Upper lobe of right lung (tissue), 1 donor: ENCODE measurements at places on chromosomes 16 and 17. TPM values are rescaled to one million over a fixed set of nuclear protein-coding genes. Genes with fewer than 3 reads are reported as not detected.

The NACA2 gene
- total RNA-seq = not detected

DNA sequence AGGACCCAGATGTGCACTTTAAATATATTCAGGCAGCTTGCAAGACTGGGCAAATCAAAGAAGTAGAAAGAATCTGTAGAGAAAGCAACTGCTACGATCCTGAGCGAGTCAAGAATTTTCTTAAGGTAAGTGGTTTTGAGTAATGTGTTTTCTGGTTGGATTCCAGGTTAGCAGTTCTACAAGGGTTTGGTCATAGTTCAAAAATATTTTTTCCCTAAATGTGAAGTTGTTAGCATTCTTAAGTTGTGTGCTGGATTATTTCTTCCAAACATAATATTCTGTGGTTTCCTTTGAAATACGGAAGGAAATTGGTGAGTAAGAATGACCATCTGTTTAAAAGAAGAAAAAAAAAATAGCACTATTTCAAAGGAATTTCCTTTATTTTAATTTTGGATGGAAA, 38.4 kb downstream of the PTRH2 start:
- H3K27ac ChIP-seq = peak overlapping the region; percentile 26
- H3K36me3 ChIP-seq = peaks cover 99% of the 10 kb centered on the region
- peaks cover 20% of the 10 kb centered on the region for H3K4me1 ChIP-seq
- DNase-seq = no peak

GRCh38 chr17:28317966-28318758, 838 bp upstream of the TMEM97 start:
- no peak overlapping the region for H3K27ac ChIP-seq
- H3K27me3 ChIP-seq = no peaks in the 10 kb centered on the region
- no peak for DNase-seq
- H3K4me3 ChIP-seq = peak overlapping the region; percentile 80

DNA sequence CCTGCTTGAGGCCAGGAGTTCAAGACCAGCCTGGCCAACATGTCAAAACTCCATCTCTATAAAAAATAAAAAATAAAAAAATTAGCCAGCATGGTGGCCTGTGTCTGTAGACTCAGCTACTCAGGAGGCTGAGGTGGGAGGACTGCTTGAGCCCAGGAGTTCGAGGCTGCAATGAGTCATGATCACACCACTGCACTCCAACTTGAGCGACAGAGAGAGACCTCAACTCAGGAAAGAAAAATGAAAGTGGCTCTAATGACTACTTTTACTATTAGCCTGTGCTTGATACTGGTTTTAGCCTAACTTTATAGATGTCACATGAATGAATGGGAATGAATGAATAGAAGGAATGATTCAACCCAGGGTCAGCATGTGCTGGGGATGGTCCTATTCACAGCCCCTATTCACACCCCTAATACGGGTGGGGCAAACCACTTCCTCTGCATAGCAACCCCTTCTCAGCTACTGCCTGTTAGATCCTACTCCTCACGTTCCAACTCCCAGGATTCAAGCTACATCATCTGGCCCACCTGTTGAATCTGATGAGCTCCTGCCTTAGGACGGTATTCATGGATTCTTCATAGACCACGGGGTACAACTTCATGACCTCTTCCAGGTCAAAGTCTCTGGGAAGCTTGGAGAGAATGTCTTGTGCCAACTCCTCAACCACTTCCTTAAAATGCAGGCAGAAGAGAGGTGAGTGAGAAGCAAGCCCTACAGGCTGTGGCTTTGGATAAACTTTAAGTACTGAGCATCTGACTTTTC, 40.5 kb downstream of the LYRM1 start:
- no peaks in the 10 kb centered on the region for H3K36me3 ChIP-seq
- H3K4me1 ChIP-seq = no peaks in the 10 kb centered on the region
- DNase-seq = no peak

The CCL18 gene
- 31.9 TPM for total RNA-seq

DNA sequence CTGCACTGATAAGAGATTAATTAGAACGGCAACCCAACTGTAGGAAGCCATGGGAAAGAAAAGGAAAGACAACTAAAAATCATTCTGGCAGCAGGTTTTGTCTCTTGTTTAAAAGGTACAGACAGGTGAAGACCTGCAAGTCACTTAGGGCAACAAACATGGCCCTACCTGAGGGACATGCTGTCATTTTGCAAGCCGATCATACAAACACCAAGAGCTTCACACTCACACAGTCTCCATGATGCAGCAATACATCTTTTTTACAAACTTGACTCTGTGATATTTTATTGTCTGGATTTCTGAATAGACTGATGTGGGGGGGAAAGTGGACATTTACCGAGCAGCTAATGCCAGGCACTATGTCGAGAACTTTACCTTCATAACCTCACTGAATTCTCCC, 101.8 kb downstream of the PARN start:
- H3K36me3 ChIP-seq = no peaks in the 10 kb centered on the region
- H3K4me1 ChIP-seq = peaks cover 20% of the 10 kb centered on the region
- no peak overlapping the region for H3K4me3 ChIP-seq
- DNase-seq = no peak

The CORO7 gene
- 52.4 TPM for total RNA-seq

DNA sequence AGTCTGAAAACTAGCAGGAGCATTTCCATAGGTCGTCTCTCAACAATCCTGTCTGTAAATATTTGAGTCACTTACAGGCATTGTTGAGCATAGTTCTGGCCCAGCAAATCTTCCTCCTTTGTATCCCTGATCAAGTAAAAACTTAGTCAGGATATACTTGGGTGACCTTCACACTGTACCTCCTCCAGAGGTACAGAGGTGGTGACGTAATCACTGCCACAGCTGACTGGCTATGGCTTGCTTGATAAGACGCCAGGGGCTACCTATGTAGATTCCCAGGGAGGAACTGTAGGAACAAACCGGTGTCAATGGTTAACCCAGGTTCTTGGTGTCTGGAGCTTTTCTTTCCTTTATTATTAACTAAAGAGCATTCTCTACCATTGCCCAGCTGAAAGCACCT, at the start of gene KCNJ16:
KCNJ16 (plus strand) TSS at position 270 of the 400 bp plus-strand sequence. CDS start 56,863 bp downstream, outside the sequence.
- H3K4me1 ChIP-seq = no peaks in the 10 kb centered on the region
- no peak within 1 kb of the TSS for H3K27ac ChIP-seq
- no peak within 1 kb of the TSS for H3K4me3 ChIP-seq
- H3K36me3 ChIP-seq = no peaks in the 10 kb centered on the region
- no peak for DNase-seq
- H3K27me3 ChIP-seq = no peaks in the 10 kb centered on the region

The ANKRD40CL gene
- not detected for total RNA-seq

- H3K27ac ChIP-seq = no peak overlapping the region
- H3K27me3 ChIP-seq = no peaks in the 10 kb centered on the region
Observed at GRCh38 chr16:14529010-14529669, 100.9 kb downstream of the PARN start.

GRCh38 chr16:8819411-8820034, 21.9 kb downstream of the PMM2 start:
- H3K27ac ChIP-seq = no peak overlapping the region
- peaks cover 72% of the 10 kb centered on the region for H3K36me3 ChIP-seq
- no peak overlapping the region for H3K4me3 ChIP-seq
- peaks cover 4% of the 10 kb centered on the region for H3K4me1 ChIP-seq
- H3K27me3 ChIP-seq = no peaks in the 10 kb centered on the region
- no peak for DNase-seq

DNA sequence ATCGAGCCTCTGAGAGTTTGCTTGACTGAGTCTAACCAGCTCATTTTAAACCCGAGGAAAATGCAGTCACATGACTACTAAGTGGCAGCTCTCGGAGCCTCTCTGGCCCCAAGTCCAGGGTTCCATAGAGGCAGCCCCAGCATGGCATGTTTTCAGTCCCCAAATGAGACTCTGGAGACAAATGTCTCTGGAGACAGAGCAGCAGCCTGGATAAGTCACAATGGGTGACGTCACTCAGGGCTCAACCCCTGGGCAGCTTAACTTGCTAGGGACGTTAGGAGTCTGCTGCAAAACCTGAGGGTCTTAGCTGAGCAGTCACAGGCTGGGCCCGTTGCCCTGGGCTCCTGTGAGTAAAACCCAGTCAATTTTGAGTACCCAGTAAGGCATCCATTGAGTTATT, 6.9 kb upstream of the STH start:
- no peaks in the 10 kb centered on the region for H3K36me3 ChIP-seq
- H3K27ac ChIP-seq = no peak overlapping the region
- H3K4me1 ChIP-seq = no peaks in the 10 kb centered on the region
- no peak overlapping the region for H3K4me3 ChIP-seq

DNA sequence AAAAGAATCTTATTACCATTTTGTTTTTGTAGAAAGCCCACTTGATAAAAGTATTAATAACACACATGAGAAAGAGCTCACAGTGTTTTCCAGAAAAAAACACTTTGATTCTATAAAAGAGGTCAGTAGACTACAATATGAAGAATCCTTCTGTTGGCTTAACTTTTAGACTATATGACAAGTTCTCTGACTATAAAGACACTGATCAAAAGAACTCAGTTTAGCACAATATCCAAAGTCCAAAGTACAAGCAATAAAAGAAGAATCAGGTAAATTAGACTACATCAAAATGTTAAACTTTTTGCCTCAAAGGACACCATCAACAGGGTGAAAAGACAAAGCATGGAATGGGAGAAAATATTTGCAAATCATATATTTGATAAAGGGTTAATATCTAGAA, 11.2 kb upstream of the SMG1 start:
- H3K4me1 ChIP-seq = peaks cover 2% of the 10 kb centered on the region
- H3K4me3 ChIP-seq = no peak overlapping the region
- H3K36me3 ChIP-seq = no peaks in the 10 kb centered on the region
- no peak for DNase-seq
- H3K27ac ChIP-seq = no peak overlapping the region

- no peak overlapping the region for H3K4me3 ChIP-seq
- no peaks in the 10 kb centered on the region for H3K27me3 ChIP-seq
- H3K27ac ChIP-seq = no peak overlapping the region
- H3K36me3 ChIP-seq = peaks cover 33% of the 10 kb centered on the region
- no peaks in the 10 kb centered on the region for H3K4me1 ChIP-seq
- no peak for DNase-seq
Observed at GRCh38 chr17:80889231-80890195, 102.1 kb upstream of the CHMP6 start.

DNA sequence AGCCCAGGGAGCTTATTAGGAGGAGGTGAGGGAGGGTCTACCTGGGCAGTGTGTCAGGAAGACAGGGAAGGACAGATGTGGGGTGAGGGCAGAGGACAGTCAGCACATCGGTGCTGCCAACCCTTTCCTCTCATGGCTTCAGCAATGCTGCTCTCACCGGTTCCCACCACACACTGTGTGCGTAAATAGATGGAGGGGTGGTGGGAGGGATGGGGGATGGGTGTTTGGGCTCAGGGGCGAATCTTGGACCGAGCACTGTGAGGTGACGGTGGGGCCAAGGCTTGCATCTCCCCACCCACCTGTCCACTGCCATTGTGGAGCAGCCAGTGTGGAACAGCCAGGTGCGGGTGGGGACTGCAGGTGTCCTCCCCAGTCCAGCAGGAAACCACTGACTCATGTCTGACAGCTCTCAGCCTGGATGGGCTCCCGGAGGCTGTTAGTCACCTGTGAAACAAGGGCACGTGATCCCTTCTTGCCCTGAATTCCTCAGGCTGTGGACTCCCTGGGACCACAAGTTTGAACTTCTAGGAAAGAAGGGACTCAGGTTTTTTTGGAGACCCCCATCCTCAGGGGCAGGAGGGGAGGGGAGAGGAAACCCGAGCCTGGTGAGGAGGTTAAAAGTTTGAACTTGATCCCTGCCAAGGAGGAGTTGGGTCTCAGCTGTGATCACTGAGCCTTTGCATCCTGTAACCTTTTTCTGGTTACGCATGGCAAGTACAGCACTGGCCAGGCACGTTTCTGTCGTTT, 42.7 kb upstream of the SMPD3 start:
- peaks cover 5% of the 10 kb centered on the region for H3K4me1 ChIP-seq
- H3K27ac ChIP-seq = no peak overlapping the region
- H3K36me3 ChIP-seq = no peaks in the 10 kb centered on the region
- no peak overlapping the region for H3K4me3 ChIP-seq
- no peaks in the 10 kb centered on the region for H3K27me3 ChIP-seq

- H3K27me3 ChIP-seq = no peaks in the 10 kb centered on the region
- H3K27ac ChIP-seq = no peak overlapping the region
Observed at GRCh38 chr17:66625311-66625767, 209.6 kb upstream of the CACNG5 start.

DNA sequence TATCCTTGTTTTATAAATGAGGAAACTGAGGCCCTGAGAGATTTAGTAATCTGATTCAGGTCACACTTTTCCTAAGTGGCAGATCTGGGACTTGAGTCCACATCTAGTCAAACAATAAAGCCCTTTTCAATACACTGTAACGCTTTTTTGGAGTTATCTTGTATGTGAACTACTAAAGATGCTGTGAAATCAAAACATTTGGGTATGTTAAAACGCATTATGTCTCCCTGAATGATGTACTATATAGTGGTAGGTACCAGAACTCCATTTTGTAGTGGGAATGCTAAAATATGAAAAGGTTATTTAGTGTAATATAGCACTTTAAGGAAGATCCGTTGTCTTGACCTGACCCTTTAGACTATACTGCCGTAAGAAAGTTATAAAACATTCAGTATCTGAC, 57.2 kb downstream of the NACA2 start:
- H3K4me3 ChIP-seq = no peak overlapping the region
- DNase-seq = no peak
- no peaks in the 10 kb centered on the region for H3K36me3 ChIP-seq
- no peak overlapping the region for H3K27ac ChIP-seq

DNA sequence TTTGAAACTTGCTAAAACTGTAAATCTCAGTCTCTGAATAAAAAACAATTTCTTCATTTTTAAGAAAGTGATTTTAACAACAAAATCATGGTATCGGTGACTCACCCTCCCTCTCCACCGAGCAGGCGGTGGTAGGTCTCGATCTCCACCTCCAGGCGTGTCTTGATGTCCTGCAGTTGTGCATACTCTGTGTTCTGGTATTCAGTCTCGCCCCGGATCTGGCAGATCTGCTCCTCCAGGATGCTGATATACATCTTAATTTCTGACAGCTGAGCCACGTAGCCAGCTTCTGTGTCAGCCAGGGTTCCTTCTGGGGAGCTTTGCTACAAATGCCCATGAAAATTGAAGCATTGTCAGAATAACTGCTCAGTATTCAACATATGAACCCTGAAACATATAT, 15.4 kb upstream of the KRT24 start:
- no peak overlapping the region for H3K4me3 ChIP-seq
- H3K36me3 ChIP-seq = no peaks in the 10 kb centered on the region
- H3K27ac ChIP-seq = no peak overlapping the region
- no peaks in the 10 kb centered on the region for H3K4me1 ChIP-seq
- no peaks in the 10 kb centered on the region for H3K27me3 ChIP-seq
- DNase-seq = no peak

The WFDC1 gene
- total RNA-seq = 26.0 TPM

DNA sequence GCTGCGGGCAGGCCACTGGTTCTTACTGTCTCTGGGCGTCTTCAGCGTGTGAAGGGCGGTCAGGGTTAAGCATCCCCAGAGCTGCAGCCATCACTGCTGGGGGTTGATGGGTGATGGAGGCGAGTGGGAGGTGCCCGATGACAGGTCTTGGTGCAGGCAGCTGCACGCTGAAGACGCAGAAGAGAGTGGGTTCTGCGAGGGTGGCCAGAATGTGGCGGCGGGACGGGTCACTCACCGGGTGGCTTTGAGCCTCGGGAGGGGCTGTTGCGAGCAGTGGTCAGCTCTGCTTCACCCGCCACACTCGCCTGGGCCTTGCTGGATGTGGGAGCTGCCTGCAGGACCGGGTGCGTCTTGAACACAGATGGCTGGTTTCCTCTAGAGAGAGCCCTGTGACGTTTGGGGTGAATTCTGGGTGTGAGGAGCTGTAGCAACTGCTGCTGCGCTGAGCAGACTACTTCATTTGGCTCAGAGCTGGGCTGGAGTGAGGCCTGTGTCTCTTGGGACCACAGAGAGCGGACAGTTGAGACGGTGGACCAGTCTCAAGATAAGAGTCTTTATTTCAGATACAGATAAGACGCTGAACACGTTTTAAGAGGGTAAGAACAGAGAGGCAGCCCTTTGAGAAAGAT, 44.6 kb upstream of the ZNF750 start:
- no peak for DNase-seq
- peak overlapping the region; percentile 17 for H3K27ac ChIP-seq
- H3K36me3 ChIP-seq = no peaks in the 10 kb centered on the region
- peaks cover 55% of the 10 kb centered on the region for H3K4me1 ChIP-seq
